ENCODE measurements at places on chromosomes 1 and 21. TPM values are rescaled to one million over a fixed set of nuclear protein-coding genes. Genes with fewer than 3 reads are reported as not detected.

DNA sequence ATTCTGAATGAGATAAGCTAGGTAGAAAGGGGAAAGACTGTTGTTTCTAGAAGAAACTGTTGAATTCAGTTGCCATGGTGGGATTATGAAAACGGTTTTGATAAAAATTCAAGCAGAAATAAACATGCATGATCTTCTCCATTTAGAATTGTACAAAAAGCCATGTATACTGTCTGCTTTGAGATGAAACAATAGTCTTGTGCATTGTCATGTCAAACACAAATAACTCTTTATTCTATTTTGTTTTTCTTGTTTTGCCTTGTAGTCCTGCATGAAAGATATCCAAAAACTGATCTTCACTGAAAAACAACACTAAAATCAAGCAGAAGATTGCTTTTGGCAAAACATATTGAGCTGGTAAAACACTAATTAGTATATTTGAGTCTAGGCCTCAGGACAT, 659.9 kb downstream of the LTN1 start:
- no peak for DNase-seq

DNA sequence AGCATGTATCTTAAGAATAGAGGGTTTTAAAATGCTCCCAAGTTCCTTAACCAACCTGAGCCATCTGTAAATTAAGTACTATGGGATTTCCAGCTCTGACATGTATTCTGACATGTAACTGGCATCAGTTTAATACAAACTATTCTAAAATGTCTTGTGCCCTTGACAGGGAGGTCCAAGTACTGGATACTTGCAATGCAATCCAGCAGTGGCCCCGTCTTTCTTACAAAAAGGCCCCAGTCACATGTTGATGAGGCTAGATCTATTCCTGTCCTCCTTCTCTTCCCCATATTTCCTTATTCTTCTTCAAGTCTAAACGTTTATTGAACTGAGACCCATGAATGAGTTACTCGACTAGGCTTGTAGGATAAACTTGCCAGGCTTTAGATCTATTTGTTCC, 46.4 kb downstream of the MRPL39 start:
- no peak for DNase-seq

DNA sequence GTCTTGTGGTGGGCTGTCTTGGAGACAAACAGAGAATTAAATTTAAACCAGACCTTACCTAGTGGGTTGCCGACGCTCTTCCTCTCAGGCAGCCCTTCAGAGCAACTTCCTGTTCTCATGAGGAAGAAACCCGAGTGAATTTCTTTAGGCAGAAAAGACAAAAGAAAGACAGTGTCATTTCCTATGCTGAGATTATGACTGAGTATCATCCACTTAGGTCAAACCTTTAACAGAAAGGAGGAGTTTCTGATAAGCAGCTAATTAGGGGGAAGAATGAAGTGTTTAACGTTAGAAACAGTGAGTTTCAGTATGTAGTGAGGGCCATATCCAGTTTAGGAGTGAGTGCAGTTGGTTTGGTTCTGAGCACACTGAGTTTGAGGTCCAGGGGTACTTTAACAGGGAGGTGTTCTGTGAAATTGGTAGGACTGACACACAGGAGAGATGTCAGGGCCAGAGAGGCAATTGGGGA, 38.7 kb downstream of the FASLG start:
- DNase-seq, result no peak

- DNase-seq, result no peak
These were observed 44.4 kb upstream of the LRRC8C start for GRCh38 chr1:89588480-89588879.

- no peak for DNase-seq
These were observed 2.7 kb downstream of the MAP3K6 start for GRCh38 chr1:27363766-27364695.

DNA sequence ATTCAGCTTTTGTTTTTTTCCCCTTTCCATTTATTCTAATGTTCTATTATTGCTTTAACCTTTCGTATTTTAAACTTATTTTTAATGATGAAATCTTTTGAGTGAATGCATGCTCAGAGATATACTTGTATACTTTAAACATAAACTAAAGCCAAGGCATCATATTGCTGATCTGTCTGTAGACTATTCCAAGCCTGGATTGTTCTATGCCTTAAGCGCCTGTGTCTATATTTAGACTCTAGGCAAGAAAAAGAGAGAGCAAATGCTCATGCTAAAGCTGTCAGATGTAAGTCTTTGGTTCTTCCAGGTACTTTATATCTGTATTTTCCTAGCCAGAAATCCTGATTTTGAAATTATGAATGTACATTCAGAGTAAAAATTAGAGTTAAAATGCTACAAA, 14.4 kb downstream of the SH3GLB1 start:
- DNase-seq, result no peak

DNA sequence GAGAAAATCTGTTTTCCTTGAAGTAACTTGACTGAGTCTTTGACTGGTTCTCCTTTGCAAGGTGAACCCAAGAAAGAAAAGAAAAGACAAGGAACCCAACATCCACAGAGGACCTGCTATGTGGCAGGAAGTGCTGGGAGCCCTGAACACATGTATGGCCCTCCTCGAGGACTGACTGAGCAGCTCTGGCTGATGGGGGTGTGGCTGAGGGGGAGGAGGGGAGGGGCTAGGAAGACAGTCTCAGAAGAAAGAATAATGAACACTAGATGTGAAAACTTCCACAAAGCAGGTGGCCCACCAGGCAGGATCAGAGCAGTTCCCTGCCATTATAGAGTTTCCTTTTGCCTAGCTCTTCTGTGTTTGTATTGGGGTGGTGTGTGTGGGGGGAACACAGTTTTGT, 26.1 kb downstream of the NENF start:
- peak; percentile 53 for DNase-seq

GRCh38 chr1:31818206-31818605, 2.4 kb upstream of the SPOCD1 start:
- DNase-seq, result no peak

- DNase-seq, result no peak
These were observed 11.2 kb upstream of the DPH2 start for GRCh38 chr1:43958351-43959255.

GRCh38 chr1:84412316-84412942, 14.1 kb downstream of the DNASE2B start:
- no peak for DNase-seq

DNA sequence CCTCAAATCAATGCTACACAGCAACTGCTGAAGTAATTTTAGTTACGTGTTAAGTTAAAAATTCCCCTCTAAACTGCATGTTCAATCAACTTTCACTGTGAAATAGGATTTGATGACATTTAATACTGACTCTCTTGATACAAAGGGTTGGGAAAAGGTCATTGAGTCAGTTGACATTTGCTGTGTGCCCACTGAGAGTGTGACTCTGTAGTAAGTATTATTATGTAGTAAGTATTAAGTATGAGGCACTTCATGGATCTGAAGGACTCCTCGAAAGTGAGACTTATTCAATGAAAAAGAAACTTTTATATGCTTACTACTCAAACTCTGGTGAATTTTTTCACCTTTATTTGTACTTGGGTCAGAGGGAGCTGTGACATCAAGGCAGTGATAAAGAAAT, 83.1 kb upstream of the S1PR1 start:
- DNase-seq, result no peak

PTPN7 gene
- 114 TPM for total RNA-seq

C1orf21 gene
- 13.6 TPM for total RNA-seq

NFASC gene
- total RNA-seq, result 0.14 TPM

FAM72B gene
- 8.5 TPM for total RNA-seq

CRYAA gene
- total RNA-seq, result not detected

ANKRD45 gene
- total RNA-seq, result 0.33 TPM

ERRFI1 gene
- 3.5 TPM for total RNA-seq

Measured in thymus (tissue), 14 donors.